ENCODE measurements at places on chromosomes 11 and 22.
A peak's percentile ranks its signal among the peaks of the same experiment; 100 is the strongest.

- DNase-seq = no peak
Observed at GRCh38 chr22:44719586-44720368, 17.8 kb downstream of the PRR5 start.

GRCh38 chr11:129989149-129989813 lies 13.4 kb downstream of the PRDM10 start:
- no peak for DNase-seq

GRCh38 chr11:13999704-14000103 lies 37.2 kb downstream of the SPON1 start:
- DNase-seq = no peak

GRCh38 chr11:86938900-86939880 lies 16.0 kb downstream of the FZD4 start:
- DNase-seq = no peak

DNA sequence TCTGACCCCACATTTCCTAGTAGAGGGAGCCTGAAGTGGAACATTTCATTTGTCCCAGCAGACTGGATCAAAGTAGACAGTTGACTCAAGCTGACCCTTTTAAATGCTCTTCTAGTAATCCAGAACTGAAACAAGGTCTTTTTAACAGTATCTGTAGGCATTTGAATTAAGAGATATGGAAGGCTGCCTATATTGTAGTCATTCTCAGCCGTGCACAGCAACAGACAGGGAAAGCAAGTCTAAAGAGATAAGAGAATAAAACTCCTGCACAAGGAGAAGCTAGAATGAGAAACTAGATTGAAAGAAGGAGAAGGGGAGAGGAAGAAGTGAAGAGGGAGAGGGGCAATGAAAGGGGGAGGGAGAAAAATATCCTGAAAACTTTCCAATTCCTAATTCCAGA lies 180.6 kb upstream of the MTMR2 start:
- no peak for DNase-seq

DNA sequence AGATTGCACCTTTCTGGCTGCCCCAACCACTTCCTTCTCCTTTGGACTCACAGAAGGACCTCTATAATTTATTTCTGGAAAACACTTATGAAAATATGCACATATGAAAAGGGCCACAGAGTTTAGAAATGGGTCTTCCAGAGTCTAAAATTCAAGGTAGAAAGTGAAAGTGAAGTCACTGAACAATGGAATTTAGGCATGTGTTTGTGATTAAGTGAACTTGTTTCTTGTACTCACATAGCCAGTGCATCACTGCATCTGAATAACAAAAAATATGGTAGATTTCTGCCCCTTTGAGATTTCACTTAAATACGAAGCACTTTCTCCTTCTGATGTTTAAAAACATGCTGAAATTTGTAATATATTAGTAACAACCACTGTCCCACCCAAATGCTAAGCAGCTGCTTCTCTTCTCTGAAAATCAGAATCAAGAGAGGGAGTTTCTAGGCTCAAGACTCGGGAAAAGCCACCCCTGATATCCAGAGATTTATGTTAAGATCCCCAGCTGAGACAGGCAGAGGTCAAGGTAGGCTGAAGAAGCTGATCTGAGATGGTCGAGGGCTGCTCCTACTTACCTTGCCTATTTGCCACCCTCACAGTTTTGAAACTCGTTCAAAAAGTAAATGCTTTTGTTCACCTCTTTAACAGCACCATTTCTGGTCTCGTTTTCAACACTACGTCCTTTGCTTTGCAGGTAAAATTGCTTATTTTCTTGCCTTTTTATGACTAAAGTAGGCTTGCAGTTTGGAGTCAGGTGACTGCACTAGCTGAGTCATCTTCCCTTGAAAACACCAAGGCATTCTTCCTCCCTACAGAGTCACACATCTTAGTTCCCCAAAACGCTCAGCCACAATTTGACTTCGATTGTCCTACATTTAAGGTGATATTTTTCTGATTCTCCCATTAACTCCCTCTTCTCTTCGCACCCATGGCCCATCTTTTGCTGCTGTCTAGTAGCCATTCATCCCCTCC lies at the start of gene XKR3:
XKR3 (minus strand) TSS at position 696 of the 972 bp plus-strand sequence. CDS start 17,338 bp downstream, outside the sequence.
- DNase-seq = peak; percentile 6

DNA sequence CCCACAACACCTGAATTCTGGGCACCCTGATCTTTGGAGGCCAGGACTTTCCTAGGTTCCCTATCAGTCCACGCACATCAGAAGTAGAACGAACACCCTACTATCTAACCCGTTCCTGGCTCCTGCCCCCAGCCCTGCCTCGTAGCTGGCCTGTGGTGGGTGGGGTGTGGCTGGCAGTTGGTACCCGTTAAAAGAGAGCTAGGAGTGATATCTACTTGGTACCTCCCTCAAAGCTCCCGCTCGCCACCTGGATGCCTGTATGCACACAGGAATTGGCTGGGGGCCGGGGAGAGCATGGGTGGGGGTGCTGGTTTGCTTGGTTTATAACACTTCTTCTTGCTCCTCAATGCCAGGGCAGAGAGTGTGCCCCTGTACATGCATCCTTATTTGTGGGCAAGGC lies 14.0 kb upstream of the NECTIN1 start:
- DNase-seq = no peak

- no peak for DNase-seq
Observed at GRCh38 chr22:19844377-19845053, 10.2 kb downstream of the GNB1L start.

DNA sequence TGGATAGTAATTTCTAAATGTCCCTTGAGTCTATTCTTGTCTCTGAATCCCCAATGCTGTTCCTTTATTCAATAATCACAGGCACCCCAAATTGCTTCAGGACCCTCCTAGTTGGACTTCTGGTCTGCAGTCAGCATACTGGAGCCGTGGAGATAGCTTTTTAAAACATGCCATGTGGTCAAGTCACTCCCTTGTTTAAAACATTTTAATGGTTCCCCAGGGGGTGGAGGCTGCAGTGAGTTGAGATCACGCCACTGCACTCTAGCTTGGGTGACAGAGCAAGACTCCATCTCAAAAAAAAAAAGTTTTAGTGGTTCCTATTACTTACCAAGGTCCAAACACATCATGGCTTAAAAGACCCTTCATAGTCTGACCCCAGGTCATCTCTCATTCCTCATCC lies 220.3 kb downstream of the ADAMTS15 start:
- DNase-seq = no peak

GRCh38 chr22:49028111-49028510 lies 799.6 kb downstream of the BRD1 start:
- no peak for DNase-seq

- no peak for DNase-seq
Observed at GRCh38 chr11:119918347-119918746, 189.3 kb upstream of the NECTIN1 start.

GRCh38 chr11:70210051-70210501 lies 7.0 kb downstream of the FADD start:
- no peak for DNase-seq

- DNase-seq = no peak
Observed at GRCh38 chr11:134800826-134801225, 388.8 kb upstream of the B3GAT1 start.

- no peak for DNase-seq
Observed at GRCh38 chr11:67435031-67435726, 2.3 kb downstream of the PTPRCAP start.

DNA sequence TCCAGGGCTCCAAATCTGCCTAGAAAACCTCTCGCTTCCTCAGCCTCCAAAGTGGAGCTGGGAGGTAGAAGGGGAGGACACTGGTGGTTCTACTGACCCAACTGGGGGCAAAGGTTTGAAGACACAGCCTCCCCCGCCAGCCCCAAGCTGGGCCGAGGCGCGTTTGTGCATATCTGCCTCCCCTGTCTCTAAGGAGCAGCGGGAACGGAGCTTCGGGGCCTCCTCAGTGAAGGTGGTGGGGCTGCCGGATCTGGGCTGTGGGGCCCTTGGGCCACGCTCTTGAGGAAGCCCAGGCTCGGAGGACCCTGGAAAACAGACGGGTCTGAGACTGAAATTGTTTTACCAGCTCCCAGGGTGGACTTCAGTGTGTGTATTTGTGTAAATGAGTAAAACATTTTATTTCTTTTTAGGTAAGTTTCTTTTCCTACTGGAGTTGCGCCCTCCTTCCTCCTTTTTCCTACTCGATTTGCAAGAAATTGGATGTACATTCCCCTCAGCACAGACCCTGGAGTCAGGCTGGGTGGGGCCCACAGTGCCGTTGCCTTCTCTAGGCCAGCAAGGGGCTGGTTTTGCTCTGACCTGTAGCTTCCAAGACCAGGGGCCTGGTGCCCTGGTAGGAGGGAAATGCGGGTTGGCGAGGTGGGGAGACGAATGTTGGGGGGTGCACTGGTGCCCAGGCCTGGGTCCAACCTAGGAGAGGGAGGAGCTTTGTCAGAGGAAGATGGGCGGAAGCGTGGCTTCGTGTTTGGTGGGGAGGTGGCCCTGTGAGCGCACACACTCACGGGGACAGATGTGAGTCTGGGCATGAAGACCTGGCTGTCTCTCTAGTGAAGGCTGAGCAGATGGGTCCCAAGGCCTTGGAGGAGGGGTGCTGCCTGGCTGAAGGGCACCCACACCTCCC lies 50.6 kb downstream of the ST14 start:
- no peak for DNase-seq

DNA sequence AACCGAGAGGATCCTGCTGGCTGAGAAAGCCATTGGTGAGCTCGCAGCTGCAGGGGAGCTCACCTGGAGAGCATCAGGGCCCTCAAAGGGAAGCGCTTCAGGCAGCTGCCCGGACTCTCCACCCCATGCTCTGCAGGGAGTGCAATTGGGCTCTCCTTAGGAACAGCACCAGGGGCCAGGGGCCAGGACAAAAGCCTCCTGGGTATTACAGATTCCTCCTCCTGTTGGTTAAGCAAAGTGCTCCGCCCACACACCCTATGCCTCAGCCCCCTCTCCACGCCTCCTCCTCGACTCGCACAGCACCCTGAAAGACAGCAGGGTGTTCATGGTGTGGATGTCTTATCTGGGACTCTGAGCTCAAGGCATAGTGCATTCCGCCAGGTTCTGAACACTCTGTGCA lies 139.9 kb downstream of the SHANK2 start:
- DNase-seq = no peak

DNA sequence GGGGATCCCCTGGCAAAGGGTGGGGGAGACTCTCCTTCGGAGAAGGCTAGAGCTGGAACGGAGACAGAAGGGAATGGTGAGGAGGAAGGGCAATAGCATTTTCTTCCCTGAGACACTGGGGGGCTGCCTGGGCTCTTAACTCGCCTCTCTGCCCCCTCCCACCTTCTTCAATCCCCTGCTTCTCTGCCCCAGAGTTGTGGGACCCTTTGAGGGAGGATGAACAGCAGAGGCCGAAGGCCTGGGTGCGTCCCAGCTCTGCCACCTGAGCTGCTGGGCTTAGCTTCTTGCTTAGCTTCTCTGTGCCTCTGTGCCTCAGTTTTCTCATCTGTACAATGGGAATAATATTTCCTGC lies 72.4 kb downstream of the RTL6 start:
- DNase-seq = no peak

- no peak for DNase-seq
Observed at GRCh38 chr11:30006876-30007275, 10.0 kb downstream of the KCNA4 start.

DNA sequence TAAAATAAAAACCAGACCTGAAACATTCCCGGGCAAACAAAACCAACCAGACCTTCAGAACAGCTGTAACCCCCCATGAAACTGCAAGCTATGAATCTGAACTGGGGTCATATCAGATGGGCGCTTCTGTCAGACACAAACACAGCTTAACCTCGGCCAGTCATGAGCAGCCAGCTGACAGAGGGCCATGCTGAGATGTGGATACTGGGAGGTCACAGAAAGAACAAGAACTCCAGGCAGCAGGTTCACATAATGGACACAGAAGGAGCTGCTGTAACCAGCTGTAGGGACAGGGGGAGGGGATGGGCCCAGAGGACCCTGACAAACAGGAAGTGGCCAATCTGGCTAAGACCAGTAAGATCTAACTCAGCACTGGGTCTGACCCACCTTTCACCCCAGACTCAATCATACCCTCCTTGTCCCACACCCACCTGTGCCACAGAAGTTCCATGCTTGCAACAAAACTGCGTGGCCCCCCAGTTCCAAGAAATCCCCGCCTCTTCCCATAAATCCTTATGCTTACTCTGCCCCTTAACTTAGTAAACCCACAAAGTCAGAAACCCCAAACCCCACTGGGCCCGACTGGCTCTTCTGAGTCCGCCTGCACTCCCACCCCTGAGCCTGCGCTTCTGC lies 4.0 kb downstream of the APOL4 start:
- no peak for DNase-seq

DNA sequence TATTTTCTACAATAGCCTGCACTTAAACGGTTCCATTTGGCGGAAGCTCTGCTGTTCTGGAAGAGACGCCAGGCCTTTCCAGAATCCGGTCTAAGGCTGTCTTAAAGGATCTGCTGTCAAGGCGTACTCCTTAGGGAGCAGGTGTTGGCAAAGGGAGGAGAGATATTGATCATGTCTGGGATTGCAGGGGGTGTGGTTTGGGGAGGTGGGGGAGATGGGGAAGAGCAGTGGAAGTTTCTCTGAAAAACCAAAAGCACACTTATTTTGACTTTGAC lies 22.5 kb upstream of the WNT11 start:
- no peak for DNase-seq

DNA sequence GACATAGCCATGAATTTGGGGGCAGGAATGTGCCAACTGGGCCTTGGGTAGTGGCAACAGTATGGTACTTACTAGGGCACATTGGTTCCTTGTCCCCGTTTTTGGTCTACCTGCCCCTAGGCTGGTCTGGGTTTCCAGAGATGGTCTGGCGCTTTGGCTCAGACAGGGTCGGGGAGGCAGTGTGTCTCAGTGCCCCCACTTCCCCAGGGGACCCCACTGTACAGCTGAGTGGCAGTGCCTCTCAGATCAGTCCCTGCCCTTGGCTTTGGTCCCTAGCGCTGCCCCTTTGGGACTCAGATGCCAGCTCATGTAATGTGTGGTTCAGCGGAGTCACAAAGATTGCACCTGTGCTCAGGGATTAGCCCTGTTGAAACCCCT lies 3.3 kb downstream of the RIC8A start:
- DNase-seq = no peak

DNA sequence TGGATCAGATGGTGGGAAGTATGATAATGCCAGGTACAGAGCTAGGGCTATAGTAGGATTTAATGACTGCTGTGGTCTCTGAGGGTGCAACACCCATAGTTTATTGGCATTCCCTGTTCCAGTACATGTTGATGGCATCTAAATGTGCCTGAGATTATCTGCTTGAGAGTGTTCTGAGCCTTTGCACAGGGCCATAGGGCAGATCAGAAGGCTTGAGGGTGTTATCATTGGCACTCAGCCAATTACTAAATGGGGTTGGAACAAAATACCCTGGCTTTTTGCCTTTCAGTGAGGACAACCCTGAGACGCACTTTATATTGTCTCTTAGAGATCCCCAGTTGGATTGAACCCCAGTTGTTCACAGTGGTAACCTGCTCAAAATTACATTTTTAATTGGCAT lies 6.7 kb downstream of the SLC5A12 start:
- no peak for DNase-seq

- DNase-seq = no peak
Observed at GRCh38 chr11:73199446-73199845, 18.6 kb upstream of the P2RY2 start.

GRCh38 chr11:12721816-12722604 lies 47.8 kb downstream of the TEAD1 start:
- DNase-seq = no peak

DNA sequence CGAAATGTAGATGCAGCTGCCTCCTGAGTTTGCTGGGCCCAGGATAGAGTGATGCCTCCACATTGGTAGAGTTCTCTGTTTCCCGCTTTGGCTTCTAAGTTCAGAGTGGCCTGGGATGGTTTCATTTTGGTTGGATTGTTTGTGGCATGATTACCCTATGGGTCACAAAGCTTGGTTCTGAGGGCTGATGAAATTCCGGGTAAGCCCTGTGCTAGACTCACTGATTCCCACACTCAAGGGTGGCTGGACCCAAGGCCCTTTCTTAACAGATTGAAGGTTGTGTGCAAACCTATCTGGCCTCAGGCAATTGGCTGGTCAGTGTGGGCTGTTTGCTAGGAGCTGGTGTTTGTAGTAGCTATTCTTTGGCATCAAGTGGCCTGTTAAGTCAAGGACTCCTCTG lies 158.4 kb downstream of the MYO18B start:
- DNase-seq = no peak
